ENCODE measurements at places on chromosomes 11 and 22. TPM values are rescaled to one million over a fixed set of nuclear protein-coding genes. Genes with fewer than 3 reads are reported as not detected.
A peak's percentile ranks its signal among the peaks of the same experiment; 100 is the strongest.

GRCh38 chr11:28089378-28089777 is 18.6 kb downstream of the KIF18A start:
- no peak for DNase-seq

Gene C22orf42
- polyA plus RNA-seq = not detected

DNA sequence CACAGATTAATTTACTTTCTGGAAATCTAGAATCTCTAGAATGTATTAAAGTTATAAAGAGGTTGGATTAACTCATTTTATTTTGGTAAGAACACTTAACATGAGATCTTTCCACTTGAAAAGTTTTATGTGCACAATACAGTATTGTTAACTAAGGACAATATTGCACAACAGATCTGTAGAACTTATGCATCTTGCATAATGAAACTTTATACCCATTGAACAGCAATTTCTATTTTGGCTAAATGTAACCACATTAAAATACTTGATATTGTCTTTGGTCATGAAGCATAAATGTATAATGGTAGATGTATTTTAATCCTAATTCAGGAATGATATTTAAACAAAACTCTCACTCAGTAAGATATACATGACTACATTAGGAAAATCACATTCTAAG is 203.8 kb downstream of the SNX19 start:
- DNase-seq = no peak

DNA sequence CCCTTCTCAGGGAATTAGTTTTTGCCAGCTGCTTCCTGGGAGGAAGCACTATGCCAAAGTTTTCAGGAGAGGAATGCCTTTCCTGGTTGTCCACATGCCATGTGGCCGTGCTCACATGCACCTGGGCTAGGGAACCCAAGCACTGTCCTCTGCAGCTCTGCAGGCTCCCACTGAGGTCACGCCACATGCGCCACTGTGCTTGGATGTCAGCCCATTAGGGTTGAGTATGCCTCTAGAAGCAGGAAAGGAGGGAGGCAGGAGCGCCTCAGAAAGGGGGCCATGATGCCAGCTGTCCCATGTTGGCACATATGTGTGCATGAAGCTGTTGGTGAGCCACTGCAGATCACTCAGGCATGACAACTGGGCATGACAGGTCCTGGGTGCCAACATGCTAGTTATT is 81.6 kb upstream of the SUSD2 start:
- no peak for DNase-seq

DNA sequence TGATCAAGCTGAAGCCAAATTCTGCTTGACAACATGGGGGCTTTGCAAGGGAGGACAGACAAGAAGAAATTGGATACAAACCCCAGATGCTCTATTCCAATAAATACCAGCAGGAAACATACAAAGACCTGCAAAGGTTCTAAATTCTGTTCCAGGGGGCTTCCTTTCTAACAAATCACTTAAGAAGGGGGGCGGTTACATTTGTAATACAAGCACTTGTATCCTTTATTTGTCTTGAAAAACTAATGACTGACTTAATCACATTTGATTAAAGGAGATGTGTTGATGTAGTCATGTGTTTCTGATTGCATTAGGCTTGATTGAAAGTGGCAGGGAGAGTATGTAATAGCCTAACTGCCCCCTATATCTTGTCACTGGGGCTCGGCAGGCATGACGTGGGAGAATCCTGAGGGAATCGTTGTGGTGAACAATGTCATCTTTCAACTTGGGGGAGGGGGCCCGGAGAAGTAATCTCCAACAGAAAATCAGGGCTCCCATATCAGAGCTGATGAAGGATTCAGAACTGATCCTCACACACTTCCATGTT is 361.7 kb downstream of the INSC start:
- DNase-seq = no peak

- no peak for DNase-seq
These were observed 326.1 kb upstream of the NCAM1 start for GRCh38 chr11:112634995-112635737.

GRCh38 chr11:112617977-112618826 is 343.0 kb upstream of the NCAM1 start:
- DNase-seq = no peak

Gene MLC1
- 0.09 TPM for polyA plus RNA-seq

DNA sequence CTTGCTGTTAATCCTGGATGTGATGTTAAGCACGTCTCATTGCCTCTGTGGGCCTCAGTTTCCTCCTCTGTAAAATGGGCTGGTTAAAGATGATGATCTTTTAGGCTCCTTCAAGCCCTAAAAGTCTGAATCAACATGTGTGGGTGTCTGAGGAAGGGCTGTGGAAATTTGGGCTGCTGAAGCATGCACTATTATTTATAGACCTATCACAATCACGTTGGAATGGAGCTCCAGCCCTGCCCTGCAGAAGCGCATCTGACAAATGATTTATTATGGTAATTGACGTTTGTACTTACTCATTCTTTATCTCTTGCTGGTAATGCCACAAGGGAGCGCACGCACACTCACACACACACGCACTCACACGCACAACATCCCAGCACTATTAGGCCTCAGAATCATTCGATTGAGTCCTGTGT is 20.4 kb downstream of the P2RX3 start:
- DNase-seq = no peak

- DNase-seq = no peak
These were observed at the start of gene PHLDB1 for GRCh38 chr11:118607401-118608359. Gene PHLDB1 (plus strand): TSS chr11:118607615. CDS start chr11:118613837, 6,222 bp downstream.

Gene TPBGL
- 0.38 TPM for polyA plus RNA-seq

GRCh38 chr11:2089536-2090165 is 49.5 kb downstream of the IGF2 start:
- DNase-seq = no peak

- no peak for DNase-seq
These were observed 98.4 kb downstream of the TP53I11 start for GRCh38 chr11:44852159-44852747.

DNA sequence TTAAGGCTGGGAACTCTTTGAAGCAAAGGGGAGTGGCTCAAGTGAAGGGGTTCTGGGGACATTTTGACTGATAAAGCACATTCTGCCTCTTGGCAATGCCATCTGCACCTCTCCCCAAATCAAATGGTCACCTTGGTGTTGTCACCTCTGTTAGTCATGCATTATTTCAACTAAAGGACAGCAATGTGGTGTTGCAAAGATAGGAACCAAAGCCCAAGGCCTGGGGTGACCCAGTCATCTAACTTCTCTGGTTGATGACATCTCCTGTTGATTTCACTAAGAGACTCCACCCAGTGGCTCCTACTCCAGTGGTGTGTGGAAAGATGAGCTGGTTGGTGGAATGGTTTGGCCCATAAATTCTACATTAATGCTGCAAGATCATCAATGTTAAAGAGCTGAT is 7.8 kb upstream of the MS4A1 start:
- DNase-seq = no peak

- DNase-seq = no peak
These were observed 395.7 kb downstream of the MN1 start for GRCh38 chr22:27405672-27406388.

DNA sequence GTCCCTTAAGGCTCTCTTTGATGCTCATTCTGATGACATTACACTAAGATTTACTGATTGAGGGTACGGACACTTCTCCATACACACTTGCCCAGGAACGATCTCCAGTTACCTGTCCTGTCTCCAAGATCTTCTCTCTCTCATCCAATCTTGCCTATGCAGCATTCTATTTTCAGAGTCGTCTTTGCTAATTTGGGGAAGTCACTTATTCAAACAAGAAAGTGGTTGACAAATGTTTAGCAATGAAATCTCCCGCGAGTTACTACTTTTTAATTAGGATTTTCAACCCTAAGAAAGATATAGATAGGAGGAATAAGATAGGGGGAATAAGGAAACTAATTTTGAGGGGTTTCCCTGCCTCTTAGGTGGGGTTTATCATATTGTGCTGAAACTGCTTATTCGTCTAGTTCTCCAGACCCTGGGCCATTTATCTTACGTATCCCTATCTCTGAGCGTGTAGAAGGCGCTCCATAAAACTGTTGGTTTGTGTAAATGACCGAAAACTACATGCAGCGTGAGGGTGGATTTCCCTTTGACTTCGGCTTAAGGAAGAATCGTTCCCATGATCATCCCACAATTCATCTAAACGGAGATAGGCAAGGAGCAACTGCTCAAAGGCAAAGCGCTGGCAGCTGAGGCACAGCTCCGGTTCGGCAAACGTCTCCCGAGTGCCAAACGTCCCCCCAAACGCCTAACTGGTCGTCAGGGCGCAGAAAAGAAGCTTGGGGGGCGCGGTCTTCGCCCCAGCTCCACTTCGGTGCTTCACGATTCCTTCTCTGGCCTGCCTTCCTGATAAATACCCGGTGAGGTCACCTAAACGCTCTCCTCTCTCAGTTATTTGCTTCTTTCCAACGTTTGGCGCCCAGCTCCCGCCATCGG is 804 bp downstream of the APIP start:
- DNase-seq = peak; percentile 28

- DNase-seq = no peak
These were observed 271.7 kb upstream of the ZC3H12C start for GRCh38 chr11:109821511-109821910.

- DNase-seq = no peak
These were observed 243.9 kb downstream of the ST3GAL4 start for GRCh38 chr11:126599217-126599897.

DNA sequence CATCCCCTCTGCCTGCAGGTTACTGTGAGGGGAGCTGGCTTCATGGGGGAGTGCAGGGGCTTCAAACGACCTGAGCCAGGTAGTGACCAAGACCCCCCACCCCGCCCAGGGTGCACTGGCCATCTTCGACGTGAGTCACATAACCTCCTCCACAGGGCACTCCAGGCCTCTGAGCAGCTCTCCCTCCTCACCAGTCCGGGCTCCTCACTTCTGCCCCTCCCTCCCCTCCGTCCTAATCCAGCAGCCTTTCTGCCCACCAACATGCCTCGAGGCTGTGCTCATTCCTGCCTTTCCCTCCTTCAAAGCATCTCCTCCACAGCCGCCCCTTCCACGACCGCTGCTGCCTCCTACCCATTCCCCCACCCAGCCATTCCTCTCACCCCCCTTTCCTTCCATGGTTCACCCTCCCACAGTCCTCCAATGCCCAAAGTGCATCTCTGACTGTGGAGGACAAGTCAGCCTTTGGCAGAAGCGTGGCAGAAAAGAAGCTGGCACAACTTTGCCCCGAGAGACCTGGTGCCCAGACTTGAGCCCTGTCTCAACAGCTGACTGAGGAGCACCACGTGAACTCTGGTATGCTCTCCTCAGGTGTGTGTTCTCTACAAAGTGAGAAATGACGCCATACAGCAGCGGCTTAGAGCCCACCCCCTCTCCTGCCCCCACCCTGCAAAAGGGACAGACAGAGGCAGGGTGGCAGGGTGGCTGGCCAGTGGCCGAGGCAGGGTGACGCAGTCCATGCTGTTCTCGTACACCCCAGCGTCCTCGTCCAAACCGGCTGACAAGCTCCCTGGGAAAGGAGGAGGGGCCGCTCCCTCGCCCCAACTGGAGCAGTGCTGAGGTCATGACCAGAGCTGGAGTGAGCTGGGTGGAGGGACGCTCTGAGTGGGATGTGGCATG is 30.4 kb downstream of the OPCML start:
- DNase-seq = no peak

- DNase-seq = no peak
These were observed 135.5 kb downstream of the ETS1 start for GRCh38 chr11:128451652-128452470.
